ENCODE measurements at places on chromosomes 2 and 18. TPM values are rescaled to one million over a fixed set of nuclear protein-coding genes. Genes with fewer than 3 reads are reported as not detected.

GRCh38 chr2:191171708-191172355 lies 21.0 kb upstream of the STAT4 start:
- DNase-seq: peak; percentile 84

DNA sequence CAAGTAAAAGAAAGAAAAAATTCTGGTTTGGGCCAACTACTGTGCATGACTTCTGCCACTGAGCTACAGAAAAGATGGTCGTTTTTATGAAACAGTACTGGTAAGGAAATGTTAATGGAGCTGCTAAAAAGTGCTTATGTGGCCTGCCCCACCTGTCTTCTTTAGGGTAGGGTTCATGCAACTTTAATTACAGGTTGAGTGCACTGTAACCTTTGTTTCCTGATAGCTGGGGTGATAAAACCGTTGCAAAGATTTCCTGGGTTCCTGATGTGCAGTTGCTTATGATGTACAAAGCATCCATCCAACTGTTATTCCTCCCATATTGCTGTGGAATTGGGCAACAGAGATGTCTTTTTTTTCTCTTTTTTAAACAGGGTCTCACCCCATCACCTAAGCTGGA lies 34.3 kb upstream of the PUM2 start:
- DNase-seq: no peak

GRCh38 chr2:199602271-199602895 lies 144.6 kb upstream of the SATB2 start:
- DNase-seq: no peak

GRCh38 chr2:241309684-241310117 lies 5.8 kb downstream of the HDLBP start:
- no peak for DNase-seq

DNA sequence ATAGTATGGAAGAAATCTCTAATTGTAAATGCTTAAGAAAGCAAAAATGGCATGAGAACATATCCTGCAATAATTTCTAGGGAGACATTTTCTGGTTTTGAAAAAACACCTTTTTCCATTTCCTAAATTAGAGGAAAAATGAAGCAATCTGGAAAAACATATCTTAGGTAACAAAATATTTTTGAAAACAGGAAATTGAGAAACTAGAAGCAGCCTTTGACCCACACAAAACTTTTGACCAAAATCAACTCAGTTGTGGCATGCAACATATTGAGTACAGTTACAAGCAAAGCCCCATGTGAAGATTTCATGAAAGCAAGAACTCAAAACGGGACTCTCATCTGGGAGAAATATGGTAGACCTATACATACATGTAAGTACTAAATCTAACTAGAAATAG lies 28.6 kb upstream of the CHAC2 start:
- DNase-seq: no peak

DNA sequence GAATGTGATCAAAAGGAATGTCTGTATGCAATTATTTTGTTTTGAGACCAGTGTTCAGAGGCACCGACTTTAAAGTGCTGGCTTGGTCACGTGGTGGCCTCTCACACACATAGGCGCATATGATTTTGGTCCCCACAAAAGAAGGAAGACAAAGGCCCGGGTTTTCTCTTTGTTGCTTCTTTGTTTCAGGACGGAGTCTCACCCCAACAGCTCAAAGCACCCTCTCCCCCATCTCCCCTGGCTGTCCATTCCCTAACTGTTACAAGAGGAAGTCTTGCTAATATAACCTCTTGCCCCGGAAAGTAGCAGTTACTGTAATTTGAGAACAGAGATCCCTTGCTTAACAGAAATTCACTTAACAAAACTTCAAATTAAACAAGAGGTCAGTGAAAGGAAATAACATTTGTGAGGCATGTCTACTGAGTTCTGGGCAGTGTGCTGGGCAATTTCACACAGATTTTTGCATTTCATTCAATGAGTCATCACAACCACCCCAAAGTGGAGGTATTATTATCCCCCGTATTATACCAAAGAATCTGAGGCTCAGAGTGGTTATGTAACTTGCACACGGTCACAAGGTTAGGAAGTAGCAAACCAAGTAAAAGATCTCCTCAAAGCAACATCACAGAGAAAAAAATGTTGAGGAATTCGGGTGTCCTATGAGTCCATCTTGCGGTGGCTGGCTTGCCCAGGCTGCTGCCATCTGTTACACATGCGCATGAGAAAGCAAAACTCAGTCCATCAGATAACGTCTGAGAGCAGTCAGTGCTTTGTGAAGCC lies 75.8 kb downstream of the SDC1 start:
- peak; percentile 69 for DNase-seq

- DNase-seq: no peak
These were observed 114.2 kb upstream of the EPC2 start for GRCh38 chr2:148530350-148530749.

DNA sequence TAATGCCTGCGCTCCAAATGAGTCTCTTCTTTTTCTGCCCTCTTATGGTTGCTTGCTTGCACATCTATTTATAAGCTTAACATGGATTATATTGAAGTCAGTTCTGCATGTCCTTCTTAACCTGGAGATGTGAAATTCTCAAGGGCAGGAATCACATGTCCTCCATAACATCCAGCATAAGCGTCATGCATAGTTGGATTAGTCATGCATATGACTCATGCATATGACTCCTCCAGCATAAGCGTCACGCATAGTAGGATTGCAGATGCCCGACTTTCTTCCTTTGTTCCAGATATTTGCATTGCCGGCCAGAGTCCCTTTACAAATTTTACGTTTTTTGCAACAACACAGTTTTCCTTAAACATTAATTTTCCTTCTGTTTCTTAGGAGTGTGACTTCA lies 308.6 kb downstream of the TGIF1 start:
- no peak for DNase-seq

GRCh38 chr18:23355206-23355605 lies 97.9 kb upstream of the RIOK3 start:
- DNase-seq: no peak

DNA sequence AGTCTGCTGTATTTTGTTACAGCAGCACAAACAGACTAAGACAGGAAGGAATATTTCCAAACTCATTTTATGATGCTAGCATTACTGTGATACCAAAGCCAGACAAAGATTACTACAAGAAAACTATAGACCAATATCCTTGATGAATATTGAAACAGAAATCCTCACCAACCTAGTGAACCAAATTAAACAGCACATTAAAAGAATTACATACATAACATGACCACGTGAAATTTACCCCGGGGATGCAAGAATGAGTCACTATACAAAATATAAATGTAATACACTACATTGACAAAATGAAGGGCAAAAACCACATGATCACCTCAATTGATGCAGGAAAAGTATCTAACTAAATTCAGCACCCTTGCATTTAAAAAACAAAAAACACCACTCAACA lies 112.6 kb downstream of the CHN1 start:
- no peak for DNase-seq

- no peak for DNase-seq
These were observed 9.3 kb upstream of the DNAJC10 start for GRCh38 chr2:182706751-182707150.

DNA sequence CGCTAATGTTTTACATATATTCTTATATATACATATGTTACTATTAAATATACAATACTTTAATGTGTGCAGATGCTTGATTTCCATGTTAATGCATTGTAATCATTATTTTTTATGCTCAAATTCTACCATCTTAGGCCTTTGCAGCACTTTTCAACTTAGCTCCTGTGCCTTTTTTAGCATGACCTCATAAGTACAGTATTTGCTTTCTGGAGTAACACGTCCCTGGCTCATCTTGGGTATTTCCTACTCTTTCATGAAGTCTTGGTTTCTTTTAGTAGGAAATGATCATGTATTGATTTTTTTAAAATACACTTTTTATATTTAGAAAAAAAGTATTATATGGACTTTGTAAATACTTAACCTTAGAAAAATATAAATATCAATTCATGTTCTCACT lies 36.5 kb downstream of the CAB39 start:
- DNase-seq: no peak

- no peak for DNase-seq
These were observed 12.3 kb upstream of the LDLRAD4 start for GRCh38 chr18:13206301-13206700.

DNA sequence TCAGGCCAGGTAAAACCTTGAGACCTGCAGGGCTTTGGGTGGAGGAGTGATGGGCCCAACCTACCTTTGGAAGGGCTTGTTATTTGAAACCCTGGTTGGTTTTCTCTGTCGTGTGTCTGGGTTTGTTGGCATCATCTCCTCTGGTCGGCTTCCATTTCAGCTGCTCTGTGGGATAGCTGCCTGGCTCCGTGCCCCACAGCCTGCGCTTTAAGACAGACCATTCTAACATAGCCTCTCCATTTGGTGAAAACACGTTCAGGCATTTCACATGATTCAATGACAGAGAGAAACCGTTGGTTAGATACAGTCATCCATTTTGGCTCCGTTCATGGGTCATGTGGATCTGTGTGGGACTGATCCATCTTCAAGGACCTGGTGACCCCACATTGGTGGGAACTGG lies 37.0 kb upstream of the LYPD6B start:
- DNase-seq: no peak

DNA sequence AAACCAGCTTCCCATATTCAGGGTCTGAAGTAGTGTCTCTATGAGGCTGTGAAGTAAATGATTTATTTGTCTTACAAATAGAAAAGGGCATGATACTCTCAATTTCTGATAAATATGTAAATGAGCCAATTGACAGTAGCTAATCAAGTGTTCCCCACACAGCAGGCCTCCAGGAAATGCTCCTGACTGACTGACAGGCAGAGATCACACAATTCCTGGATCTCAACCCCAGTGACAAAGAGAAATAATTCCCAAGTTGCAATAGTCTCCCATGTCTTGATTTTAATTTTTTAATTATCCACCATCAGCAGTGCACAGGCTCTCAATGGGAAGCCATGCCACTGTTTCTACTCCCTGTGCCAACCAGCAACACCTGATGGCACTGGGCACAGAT lies 390.4 kb downstream of the SOX11 start:
- no peak for DNase-seq

DNA sequence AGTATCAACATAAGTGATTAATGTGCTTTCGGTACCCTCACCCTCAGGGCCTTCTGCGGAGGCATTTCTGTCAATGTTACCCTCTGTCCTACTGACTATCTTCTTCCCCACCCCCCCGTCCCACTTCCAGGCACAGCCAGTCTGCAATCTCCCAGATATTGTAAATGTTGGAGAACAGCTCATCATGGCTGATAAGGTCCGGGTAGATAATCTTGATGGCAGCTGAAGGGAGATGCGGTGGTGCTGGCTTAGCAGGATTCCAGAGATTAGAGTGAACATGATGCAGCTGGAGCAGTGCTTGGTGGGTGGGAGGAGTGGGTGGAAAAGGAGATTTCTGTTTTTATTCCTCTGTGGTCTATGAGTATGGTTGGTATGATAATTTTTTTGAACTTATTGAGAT lies 15.5 kb downstream of the GTF2A1L start:
- no peak for DNase-seq

DNA sequence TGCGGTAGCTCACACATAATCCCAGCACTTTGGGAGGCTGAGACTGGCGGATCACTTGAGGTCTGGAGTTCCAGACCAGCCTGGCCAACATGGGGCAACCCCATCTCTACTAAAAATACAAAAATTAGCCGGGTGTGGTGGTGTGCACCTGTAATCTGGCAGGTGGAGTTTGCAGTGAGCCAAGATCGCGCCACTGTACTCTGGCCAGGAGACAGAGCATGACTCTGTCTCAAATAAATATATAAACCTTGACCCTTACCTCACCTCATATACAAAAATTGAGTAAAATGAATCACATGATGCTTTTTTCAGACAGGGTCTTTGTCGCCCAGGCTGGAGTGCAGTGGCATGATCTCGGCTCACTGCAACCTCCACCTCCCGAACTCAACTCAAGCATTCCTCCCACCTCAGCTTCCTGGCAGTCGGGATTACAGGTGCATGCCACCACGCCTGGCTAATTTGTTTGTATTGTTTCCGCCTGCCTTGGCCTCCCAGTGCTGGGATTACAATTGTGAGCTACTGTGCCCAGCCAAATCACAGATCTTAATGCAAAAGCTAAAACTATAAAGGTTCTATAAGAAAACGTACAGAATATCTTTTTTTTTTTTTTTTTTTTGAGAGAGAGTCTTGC lies 25.3 kb downstream of the XPO1 start:
- DNase-seq: no peak

GRCh38 chr2:8355102-8355859 lies 326.6 kb upstream of the ID2 start:
- no peak for DNase-seq

DNA sequence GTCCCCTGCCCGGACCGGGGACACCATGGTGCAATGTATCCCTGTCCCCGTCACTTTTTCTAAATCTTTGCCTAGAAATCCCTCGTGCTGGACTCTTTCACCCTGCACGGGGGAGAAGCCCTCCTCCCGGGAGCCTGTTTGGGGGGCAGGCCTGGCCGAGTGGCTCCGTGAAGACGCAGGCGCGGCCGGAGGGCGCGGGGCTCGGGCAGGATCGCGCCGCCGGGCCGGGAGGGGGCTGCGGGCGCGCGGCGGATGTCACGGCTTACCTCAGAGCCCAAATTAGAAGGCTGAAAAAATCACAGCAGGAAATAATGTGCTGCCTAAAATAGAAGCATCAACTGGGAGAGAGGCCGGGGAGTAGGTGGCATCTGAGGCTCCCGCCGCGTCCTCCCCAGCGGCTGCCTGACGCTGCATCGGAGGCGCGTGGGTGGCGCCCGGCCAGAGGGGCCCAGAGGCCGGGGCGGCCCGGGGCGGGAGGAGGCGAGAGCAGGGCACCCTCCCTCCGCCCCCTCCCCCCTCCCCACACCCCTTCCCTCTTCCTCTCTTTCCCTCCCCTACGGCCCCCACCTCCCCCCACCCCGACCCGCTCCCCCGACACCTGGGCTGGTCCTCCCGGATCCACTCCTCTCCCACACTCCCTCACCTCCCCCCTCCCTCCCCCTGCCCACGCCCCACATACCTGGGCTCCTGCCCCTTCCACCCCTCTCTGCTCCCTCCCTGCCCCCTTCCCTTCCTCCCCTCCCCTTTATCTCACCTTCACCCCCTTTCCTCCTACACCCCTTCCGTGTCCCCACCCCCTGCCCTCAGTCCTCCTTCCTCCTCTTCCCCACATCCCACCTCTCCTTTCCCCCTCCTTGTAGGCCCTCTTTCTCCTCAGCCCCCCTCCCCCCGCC lies 51.9 kb downstream of the SLC4A1AP start:
- peak; percentile 50 for DNase-seq

TTR gene
- total RNA-seq: not detected

TUBA4A gene
- 0.45 TPM for total RNA-seq

MRO gene
- not detected for total RNA-seq

CCDC141 gene
- not detected for total RNA-seq

ANKRD23 gene
- total RNA-seq: 2.5 TPM

IL36A gene
- total RNA-seq: not detected

PARD6G gene
- 6.1 TPM for total RNA-seq

UCN gene
- 0.21 TPM for total RNA-seq

ICA1L gene
- 2.0 TPM for total RNA-seq

IL37 gene
- not detected for total RNA-seq

SERPINB13 gene
- not detected for total RNA-seq

TNFAIP6 gene
- 1.5 TPM for total RNA-seq

G6PC2 gene
- not detected for total RNA-seq

RNF125 gene
- not detected for total RNA-seq

METAP1D gene
- total RNA-seq: 11.3 TPM

REG1A gene
- total RNA-seq: not detected

All from SJSA1 (cell line).